ENCODE measurements at places on chromosomes 7 and 10.

DNA sequence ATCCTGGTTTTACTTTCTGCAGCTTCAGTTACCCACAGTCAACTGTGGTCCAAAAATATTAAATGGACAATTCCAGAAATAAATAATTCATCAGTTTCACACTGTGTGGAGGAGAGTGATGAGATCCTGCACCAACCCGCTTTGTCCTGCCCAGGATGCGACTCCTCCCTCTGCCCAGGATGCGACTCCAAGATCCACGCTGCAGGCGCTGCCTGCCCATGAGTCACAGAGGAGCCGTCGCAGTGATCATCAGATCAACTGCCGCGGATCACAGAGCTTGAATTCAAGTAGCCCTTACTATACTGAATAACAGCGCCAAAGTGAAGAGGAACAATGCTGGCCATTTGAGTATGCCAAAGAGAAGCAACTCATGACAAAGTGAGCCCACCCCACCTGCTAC is 61.5 kb downstream of the GRB10 start:
- no peak for DNase-seq

DNA sequence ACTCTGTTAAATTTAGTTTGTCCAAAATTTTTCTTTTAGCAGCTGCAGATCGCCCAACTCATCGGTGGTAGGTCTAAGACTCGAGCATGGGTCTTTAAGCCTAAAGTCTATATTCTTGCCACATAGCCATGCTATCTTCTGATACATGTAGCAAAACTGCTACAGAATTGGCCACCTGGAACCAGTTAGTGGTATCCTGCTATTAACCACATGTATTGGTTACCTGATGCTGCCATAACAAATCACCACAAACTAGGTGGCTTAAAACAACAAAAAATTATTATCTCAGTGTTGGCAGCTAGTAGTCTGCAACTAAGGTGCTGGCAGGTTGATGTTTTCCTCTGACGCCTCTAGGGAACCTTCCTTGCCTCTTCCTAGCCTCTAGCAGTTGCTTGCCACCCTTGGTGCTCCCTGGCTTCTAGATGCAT is 96.7 kb upstream of the PIK3CG start:
- DNase-seq = no peak

DNA sequence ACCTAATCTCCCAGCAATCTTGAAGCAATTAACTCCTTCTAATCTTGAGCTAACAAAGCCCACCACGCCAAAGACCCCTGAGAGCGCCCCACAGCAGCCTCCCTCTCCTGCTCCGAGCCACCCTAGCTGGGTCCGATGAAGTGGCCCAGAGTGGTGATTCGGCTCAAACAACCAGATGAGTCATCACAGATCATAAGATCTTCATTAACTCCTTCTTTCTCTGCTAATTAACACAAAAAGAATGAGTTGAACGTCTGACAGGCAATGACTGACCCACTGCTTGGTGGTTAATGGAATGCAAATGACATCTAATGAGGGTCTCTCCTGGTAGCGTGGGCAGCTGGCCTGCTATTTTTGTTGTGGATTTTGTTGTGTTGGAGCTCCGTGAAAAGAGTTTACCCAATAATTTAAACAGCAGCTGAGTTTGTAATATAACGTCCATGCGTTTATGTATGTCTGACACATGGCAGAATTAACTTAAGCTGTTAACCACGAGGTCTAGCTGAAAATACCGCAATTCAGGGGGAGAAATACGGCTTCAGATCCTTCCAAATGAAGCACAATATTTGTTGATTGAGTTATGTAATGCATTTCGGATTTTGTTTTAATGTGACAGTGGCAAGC is 161.4 kb downstream of the RAB11FIP2 start:
- DNase-seq = no peak

DNA sequence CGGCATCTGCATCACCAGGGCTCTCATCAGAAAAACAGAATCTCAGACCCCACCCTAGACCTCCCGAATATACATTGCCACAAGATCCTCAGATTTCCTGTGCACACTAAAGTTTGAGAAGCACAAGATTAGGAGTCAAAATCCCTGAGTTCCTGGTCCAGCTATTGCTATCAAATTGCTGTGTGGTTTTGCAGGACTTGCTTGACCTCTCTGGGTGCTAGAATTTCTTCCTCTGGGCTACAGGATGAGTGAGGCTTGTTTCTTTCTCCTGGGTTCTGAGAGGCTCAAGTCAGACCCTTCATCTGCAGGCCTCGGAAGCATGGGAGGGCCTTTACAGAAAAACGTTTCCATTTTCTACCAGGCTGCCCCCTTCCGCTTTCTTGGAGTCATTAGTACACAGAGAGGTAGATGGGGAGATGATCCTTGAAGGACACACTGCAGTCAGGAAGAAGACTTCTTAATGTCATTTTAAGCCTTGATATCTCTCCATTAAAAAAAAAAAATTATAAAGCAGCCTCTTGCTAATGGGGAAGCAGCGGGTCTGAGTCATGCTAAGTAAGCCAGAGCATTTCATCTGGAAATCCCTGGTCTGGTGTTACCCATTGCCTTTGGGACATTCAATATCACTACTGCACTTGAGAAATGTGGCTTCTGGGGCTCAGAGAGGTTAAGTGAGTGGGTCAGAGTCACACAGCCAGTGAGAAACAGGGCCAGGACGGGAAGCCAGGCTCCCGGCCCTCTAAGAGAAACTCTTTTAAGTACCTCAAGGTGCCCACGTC is 173.5 kb downstream of the KCNMA1 start:
- no peak for DNase-seq

- no peak for DNase-seq
Observed at GRCh38 chr7:97043281-97043680, 18.6 kb upstream of the DLX5 start.

GRCh38 chr10:129725890-129726631 is 238.0 kb downstream of the EBF3 start:
- no peak for DNase-seq

DNA sequence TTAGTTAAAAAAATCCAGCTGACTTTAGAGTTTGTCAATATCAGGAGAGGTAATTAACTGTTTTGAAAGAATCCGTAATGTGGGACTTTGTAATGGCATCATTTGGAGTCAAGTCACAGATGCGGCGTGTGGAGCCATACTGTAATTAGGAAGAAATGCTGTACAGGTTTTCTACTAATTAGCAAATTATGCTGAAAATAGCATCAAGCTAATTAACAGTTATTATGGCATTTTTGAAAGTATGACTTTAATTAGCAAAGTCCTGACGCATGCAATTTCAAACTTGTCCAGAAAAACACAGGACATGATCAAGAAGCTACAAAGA is 68.3 kb downstream of the EBF3 start:
- DNase-seq = no peak

GRCh38 chr10:78579576-78579975 is 489.2 kb upstream of the ZMIZ1 start:
- DNase-seq = no peak

DNA sequence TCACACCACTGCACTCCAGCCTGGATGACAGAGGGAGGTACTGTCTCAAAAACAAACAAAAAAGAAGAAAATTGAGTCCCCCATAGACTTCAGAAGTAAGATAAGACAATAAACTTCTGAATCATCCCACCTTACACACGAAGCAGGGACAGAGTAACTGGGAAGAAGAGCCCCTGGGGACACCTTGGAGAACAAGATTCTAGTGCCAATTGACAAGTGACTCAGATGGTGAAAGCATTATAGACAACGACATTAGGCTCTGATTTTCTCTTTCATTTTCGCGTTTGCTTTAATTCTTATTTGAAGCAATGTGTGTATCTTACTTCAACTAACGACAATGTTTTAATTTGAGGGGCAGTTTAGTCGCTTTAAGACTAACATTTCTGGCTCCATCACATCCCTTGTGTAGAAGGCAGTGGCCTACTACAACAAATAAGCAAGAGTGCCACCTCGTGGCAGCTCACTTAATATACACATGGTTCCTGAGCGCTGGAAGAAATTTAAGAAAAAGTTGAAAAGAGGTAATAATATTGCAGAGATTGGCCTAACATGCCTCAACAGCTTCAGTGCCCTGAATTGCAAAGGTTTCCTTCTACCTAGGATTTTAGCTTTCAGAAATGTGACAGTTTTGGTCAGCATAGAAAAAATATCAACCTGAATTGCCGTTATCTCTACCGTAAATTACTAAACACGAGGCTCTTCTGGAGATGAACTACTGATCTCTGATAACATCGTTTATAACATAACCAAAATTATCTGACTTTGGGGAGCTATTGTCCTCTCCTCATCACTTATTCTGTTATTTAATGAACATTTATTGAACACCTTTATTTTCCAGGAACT is 36.7 kb downstream of the ASNS start:
- DNase-seq = peak; percentile 26
